Heart left ventricle (tissue), 16 donors: ENCODE measurements at places on chromosomes 6 and 20. TPM values are rescaled to one million over a fixed set of nuclear protein-coding genes. Genes with fewer than 3 reads are reported as not detected.

DNA sequence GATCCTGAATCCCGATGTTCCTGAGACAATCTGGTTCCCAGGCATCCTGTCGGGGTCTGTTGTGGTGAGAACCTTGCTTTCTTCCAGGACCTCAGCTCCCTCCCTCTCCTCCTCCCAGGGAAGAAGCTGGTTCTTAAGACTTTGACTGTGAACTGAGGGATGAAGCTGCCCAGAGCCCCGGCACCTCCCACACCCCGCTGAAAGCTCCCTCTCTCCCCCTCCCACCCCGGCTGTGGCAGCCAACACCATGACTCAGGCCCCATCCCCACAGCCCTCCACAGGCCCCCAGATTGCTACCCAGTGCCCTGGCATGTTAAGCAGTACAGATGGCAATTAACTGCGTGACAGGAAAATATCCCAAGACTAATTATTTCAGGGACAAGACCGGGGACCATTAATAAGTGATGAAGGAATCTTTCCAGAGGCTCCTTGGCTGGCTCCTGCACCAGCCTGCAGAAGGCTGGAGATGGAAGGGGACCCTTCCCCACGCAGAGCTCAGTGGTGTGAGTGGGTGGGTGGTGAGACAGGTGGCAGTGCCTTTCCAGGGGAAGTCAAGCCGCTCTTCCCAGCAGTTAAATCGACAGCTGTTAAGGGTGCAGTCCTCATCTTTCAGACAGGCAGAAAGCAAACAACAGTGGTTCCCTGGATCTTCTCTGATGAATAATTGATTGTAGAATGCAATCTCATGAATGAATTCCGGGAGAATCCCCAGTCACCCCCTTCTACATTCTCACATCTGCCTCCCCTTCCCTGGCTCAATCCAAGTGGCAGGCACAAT is 237.9 kb downstream of the LRFN2 start:
- no peak for DNase-seq

DNA sequence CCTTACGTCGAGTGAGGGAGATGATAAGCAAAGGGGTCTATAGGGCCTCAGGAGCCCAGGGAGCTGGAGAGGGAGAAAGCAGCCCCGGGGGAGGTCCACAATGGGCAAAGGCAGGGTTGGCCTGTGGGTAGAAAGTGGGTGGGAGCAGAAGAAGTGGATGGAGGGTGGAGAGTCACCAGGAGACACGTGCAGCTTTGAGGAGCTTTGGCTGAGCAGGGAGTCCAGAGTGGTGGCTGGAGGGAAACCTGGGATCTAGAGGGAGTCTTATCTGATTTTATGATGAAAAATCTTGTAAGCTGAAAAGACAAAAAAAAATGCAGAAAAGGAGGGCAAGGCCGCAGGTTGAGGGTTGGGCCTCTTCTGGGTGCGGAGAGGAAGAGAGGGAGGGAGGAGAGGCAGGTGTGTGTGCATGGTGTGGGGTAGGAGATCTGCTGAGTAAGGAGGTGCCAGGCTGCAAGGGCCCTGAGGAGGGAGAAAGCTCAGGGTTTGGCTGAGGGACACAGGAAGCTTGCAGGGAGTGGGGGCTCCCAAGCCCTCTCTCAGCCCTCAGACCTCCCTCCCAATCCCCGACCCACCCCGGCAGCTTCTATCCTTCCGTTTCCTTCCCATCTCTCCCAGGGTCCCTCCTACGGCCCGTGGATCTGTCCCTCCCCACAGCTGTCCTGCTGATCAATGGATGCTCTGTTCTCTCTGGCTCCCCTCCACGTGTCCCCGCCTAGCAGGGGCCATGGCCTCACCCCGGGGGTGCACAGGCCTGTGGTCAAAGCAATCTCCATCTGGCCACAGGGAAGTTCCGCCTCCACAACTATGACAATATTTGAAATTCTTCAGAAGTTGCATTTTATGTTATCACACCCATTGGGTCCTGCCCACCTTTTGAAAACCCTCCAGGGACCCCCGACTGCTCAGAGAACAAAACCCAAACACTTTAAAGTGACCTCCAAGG is 17.1 kb upstream of the BPI start:
- no peak for DNase-seq

GRCh38 chr20:62481425-62482145 is 5.8 kb upstream of the GATA5 start:
- DNase-seq = no peak

DNA sequence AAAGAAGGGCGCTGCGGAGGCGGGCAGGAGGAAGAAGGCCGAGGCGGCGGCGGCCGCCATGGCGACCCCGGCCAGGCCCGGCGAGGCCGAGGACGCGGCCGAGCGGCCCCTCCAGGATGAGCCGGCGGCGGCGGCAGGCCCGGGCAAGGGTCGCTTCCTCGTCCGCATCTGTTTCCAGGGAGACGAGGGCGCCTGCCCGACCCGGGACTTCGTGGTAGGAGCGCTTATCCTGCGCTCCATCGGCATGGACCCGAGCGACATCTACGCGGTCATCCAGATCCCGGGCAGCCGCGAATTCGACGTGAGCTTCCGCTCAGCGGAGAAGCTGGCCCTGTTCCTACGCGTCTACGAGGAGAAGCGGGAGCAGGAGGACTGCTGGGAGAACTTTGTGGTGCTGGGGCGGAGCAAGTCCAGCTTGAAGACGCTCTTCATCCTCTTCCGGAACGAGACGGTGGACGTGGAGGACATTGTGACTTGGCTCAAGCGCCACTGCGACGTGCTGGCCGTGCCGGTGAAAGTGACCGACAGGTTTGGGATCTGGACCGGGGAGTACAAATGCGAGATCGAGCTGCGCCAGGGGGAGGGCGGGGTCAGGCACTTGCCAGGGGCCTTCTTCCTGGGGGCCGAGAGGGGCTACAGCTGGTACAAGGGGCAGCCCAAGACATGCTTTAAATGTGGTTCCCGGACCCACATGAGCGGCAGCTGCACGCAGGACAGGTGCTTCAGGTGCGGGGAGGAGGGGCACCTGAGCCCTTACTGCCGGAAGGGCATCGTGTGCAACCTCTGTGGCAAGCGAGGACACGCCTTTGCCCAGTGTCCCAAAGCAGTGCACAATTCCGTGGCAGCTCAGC is 780 bp downstream of the ZCCHC3 start:
- DNase-seq = peak; percentile 80

- DNase-seq = no peak
Measured at GRCh38 chr6:99353126-99353525, 3.7 kb upstream of the FAXC start.

- DNase-seq = no peak
Measured at GRCh38 chr20:59405226-59406200, 105.1 kb downstream of the EDN3 start.

GRCh38 chr6:51963980-51964379 is 123.4 kb downstream of the PKHD1 start:
- no peak for DNase-seq

Gene BEND6
- 0.56 TPM for total RNA-seq
